ENCODE measurements at places on chromosomes 6 and 20.
A peak's percentile ranks its signal among the peaks of the same experiment; 100 is the strongest.

- no peak overlapping the region for H3K27ac ChIP-seq
- no peaks in the 10 kb centered on the region for H3K4me1 ChIP-seq
- H3K36me3 ChIP-seq, result no peaks in the 10 kb centered on the region
- peak overlapping the region; percentile 12 for H3K4me3 ChIP-seq
These were observed 10.3 kb upstream of the R3HDML start for GRCh38 chr20:44326391-44327159.

DNA sequence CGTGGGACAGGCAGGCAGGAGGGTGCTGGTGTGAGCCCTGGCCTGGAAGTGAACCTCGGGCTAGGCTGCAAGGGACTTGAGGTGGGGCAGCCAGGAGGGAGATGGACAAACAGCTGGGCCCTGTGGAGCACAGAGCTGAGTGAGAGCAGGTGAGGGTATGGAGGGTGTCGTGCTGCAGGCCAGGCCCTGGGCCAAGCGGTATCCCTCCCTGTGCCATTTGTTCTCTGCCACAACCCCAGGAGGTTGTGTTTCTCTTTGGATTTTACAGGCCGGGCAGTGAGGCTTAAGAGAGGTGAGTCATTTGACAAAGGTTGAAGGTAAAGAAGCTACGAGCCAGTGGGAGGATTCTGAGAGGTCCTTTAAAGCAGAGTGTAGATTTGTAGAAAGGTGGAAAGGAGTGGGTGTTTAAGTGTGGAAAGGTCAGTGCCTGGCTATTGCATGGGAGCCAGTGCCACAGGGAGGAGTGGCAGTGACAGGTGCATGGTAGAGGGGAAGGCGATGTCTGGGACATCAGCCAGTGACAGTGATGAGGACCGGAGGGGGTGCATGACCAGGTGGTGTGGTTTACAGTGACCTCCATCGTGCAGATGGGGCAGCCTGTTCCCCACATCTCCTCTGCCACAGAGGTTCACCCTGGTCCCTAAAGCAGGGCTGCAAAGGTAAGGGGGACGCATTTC is 39.8 kb downstream of the GMPR start:
- no peak overlapping the region for H3K27ac ChIP-seq
- no peak for DNase-seq
- H3K4me3 ChIP-seq, result no peak overlapping the region
- no peaks in the 10 kb centered on the region for H3K27me3 ChIP-seq

GRCh38 chr6:158304254-158304653 is 8.0 kb upstream of the TULP4 start:
- H3K36me3 ChIP-seq, result no peaks in the 10 kb centered on the region
- H3K4me1 ChIP-seq, result no peaks in the 10 kb centered on the region
- H3K27me3 ChIP-seq, result no peaks in the 10 kb centered on the region
- DNase-seq, result no peak
- no peak overlapping the region for H3K27ac ChIP-seq

GRCh38 chr6:170125456-170126300 is 165.2 kb downstream of the DLL1 start:
- DNase-seq, result no peak
- H3K4me3 ChIP-seq, result no peak overlapping the region
- no peak overlapping the region for H3K27ac ChIP-seq
- H3K27me3 ChIP-seq, result peaks cover 16% of the 10 kb centered on the region

DNA sequence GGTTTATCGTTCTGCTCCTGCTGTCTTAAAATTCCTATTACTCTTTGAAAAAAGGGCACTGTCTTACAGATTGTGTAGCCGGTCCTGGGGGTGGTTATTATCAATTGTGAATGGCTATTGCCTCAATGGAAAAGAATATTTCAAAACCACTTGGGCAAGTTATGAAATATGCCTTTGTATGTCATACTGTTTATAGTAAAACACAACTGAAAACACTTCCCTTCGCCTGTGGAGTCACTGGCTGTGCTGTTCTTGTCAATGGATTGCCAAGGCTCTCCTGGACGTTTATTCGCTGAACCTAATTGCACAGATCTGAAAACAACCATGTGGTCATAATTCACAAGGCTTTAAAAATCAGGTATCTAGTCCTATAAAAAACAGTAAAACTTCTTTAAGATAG is 47.8 kb upstream of the TAGAP start:
- no peaks in the 10 kb centered on the region for H3K36me3 ChIP-seq
- no peak overlapping the region for H3K27ac ChIP-seq
- DNase-seq, result no peak

GRCh38 chr6:161890133-161890831 is 616.4 kb upstream of the AGPAT4 start:
- no peaks in the 10 kb centered on the region for H3K4me1 ChIP-seq
- no peak for DNase-seq
- H3K36me3 ChIP-seq, result no peaks in the 10 kb centered on the region
- no peak overlapping the region for H3K4me3 ChIP-seq
- no peaks in the 10 kb centered on the region for H3K27me3 ChIP-seq
- H3K27ac ChIP-seq, result no peak overlapping the region

DNA sequence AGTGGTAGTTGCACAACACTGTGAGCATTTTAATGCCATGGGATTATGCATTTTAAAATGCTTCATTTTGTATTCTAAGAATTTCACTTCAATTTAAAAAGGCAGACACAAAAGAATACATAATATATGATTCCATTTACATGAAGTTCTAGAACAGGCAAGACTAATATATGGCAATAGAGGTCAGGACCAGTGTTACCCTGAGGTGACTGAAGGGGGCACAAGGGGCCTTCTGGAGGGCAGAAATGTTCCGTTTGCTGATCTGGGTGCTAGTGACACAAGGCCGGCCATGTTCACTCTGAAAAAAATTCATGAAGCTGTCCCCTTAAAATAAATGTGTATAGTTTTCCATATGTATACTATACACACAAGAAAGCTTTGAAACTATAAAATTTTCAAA is 28.5 kb downstream of the TASP1 start:
- H3K4me1 ChIP-seq, result no peaks in the 10 kb centered on the region
- DNase-seq, result no peak
- no peak overlapping the region for H3K4me3 ChIP-seq
- no peaks in the 10 kb centered on the region for H3K27me3 ChIP-seq
- no peaks in the 10 kb centered on the region for H3K36me3 ChIP-seq
- H3K27ac ChIP-seq, result no peak overlapping the region

- no peaks in the 10 kb centered on the region for H3K4me1 ChIP-seq
- no peaks in the 10 kb centered on the region for H3K27me3 ChIP-seq
- no peak for DNase-seq
- no peaks in the 10 kb centered on the region for H3K36me3 ChIP-seq
These were observed 633.7 kb upstream of the GJE1 start for GRCh38 chr6:141498977-141499376.

GRCh38 chr6:37485291-37485702 is 14.4 kb downstream of the CCDC167 start:
- no peak for DNase-seq
- H3K4me1 ChIP-seq, result peaks cover 57% of the 10 kb centered on the region
- no peak overlapping the region for H3K4me3 ChIP-seq
- H3K27ac ChIP-seq, result peak overlapping the region; percentile 0

GRCh38 chr6:131729550-131729949 is 18.7 kb upstream of the CTAGE9 start:
- no peaks in the 10 kb centered on the region for H3K36me3 ChIP-seq
- no peaks in the 10 kb centered on the region for H3K4me1 ChIP-seq
- H3K27ac ChIP-seq, result no peak overlapping the region
- no peaks in the 10 kb centered on the region for H3K27me3 ChIP-seq
- DNase-seq, result no peak
- no peak overlapping the region for H3K4me3 ChIP-seq

DNA sequence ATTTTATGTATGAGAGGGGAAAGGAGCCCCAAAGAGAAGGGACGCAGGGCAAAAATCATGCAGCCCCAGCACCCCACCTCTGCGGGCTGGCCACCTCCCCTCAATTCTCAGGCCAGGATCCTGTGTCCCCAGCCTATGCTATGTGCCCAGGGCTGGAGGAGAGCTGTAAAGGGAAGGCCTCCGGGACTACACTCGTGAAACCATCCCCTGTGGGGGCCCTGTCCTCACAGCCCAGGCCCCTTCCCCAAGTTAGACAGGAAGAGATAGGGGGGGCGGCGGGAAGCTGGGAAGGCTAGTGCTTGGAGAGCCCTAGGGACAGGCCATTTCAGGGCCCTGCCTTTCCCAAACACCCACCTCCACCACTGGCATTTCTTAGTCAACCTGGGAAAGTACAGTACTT is 1.4 kb upstream of the COL11A2 start:
- peaks cover 2% of the 10 kb centered on the region for H3K27me3 ChIP-seq
- no peak overlapping the region for H3K4me3 ChIP-seq
- DNase-seq, result no peak
- H3K27ac ChIP-seq, result no peak overlapping the region
- peaks cover 34% of the 10 kb centered on the region for H3K4me1 ChIP-seq
- peaks cover 8% of the 10 kb centered on the region for H3K36me3 ChIP-seq

- no peaks in the 10 kb centered on the region for H3K4me1 ChIP-seq
- DNase-seq, result peak; percentile 54
- no peak overlapping the region for H3K27ac ChIP-seq
These were observed 3.6 kb upstream of the MATN4 start for GRCh38 chr20:45311589-45312211.
